ENCODE measurements at places on chromosomes 1 and 21.

GRCh38 chr1:232766904-232767303 is 38.3 kb upstream of the MAP10 start:
- no peak for DNase-seq

GRCh38 chr1:64505944-64506655 is 36.2 kb downstream of the CACHD1 start:
- DNase-seq = peak; percentile 32

GRCh38 chr1:95990033-95990432 is 731.6 kb upstream of the PTBP2 start:
- no peak for DNase-seq

DNA sequence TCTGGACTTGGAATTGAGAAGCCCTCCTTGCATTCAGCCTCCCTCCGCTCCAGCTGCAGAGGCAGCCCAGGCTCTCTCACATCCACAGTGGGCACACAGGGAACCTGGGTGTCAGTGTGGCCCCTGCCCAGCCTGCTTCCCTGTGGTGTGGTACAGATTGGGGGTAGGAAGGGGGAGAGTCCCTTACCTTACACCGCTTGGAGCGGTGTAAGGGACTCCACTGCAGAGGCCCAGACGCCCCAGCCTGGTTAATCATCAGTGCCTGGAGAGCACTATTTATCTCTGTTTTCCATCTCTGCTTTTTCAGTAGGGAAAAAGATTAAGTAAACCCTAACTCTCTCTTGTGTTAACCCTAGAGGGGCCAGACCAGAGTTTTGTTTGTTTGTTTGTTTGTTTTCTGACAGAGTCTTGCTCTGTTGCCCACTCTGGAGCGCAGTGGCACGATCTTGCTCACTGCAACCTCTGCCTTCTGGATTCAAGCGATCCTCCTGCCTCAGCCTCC is 803 bp upstream of the RHBG start:
- no peak for DNase-seq

DNA sequence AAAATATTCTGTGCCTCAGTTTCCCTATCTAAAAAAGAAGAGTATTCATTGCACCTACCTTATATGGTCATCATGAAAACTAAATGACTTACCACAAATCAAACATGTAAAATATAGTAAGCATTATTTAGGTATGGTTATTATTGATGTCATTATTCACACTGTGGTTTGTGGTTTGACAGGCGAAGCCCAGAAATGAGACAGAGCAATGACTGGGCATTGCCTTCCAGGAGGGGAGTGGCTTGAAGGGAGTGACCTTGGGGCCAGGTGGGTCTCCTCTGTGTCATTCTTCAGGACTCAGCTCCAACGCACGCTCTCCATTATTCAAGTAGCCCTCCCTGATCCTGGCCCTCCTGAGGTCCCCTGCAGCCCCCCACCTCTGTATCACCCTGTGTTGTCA is 133.7 kb downstream of the DMRTA2 start:
- no peak for DNase-seq

GRCh38 chr1:39183503-39184353 is 20.8 kb upstream of the MACF1 start:
- DNase-seq = peak; percentile 36

GRCh38 chr21:25963181-25963580 is 207.4 kb downstream of the APP start:
- DNase-seq = no peak

GRCh38 chr1:16165073-16165364 is 9.2 kb upstream of the EPHA2 start:
- DNase-seq = no peak

Data from testis (tissue), 5 donors.